Stimulated activated naive CD8-positive, alpha-beta T cell treated with anti-CD3 and anti-CD28 coated beads, Interleukin-15, Interleukin-2, amounts not matched to agents 100 U/mL and 50 U/mL, for 24 hours (primary cell): ENCODE measurements at places on chromosomes 1 and 21.

DNA sequence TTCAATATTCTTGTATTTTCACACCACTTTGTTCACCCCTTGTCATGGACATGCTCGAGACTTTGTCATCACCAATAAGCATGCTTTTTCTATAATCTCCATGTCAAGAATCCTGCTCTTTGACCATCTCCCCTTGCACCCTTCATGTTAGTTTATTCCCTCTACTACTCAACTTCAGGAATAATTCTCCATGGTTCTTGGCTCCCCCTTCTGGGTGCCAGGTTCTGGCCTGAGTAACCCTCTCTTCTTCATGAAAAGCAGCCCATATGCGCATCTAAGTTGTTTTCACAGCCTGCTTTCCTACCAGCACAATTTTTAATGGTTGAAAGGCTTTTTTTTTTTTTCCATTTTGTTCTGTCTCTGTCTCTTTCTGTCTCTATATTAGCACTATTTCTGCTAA is 160.7 kb downstream of the LEPR start:
- DNase-seq: no peak

DNA sequence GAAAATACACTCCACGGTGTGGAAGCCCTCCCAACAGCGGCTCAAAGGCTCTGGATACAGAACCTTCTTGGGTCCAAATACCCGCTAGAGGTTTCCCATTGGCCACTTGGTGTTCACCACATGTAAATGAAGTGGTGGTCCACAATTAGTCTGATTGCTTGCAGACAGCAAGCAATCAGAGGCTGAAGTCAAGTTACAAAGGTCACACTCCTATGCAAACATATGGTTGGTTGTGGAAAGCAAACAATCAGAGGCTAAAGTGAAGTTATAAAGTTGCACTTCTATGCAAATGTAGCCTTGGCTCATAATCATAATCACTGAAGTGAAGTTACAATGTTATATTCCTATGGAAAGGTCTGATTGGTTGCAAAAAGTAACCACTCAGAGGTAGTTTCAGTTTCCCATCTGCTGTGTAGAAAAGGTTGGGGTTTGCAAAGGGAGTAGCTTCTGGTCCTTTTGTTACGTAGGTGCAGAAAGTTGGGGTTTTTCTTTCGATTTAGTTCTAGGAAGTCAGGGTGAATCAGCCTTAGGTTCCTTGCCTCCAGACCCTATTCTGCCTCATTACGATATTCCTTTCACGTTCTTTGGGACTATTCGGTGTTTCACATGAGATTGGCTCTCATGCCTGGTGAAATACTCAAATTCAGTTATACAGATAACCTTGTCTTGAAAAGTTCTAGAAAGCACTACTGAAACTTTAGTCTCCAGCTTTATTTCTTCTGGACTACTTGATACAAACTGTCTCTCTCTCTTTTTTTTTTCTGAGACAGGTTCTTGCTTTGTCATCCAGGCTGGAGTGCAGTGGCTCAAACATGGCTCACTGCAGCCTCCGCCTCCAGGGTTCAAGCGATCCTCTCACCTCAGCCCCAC is 36.7 kb upstream of the MTF2 start:
- no peak for DNase-seq

- no peak for DNase-seq
Observed at GRCh38 chr1:209634005-209634737, 18.1 kb downstream of the LAMB3 start.

DNA sequence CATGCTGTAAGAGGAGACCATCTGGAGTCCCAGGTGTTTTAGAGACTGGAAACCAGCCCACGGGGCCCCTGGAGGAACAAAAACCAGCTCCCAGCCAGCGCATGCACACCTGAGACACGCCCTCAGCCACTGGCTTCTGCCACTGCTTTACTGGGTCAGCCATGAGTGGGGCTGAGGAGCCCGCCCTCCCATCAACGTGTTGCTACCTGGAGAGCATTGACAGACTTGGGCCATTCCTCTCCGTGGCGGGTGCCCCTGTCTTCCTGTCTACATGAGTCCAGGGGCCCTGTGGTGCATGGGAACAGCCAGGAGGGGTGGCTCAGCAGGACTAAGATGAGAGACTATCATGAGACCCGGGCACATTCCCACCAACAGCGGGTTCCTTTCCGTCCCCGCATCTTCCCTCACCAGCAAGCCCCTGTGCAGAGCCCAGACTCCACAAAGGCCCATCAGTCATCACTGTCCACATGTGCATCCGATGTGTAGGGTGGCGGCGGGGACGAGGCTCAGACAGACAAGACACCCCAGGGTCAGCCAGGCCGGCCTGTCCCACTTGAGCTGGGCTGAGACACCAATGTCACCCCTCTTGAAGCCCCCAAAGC is 45.4 kb upstream of the POFUT2 start:
- DNase-seq: no peak

GRCh38 chr21:39332175-39332574 is 16.7 kb downstream of the HMGN1 start:
- no peak for DNase-seq

GRCh38 chr21:31185663-31186062 is 147.4 kb upstream of the KRTAP19-8 start:
- DNase-seq: no peak

DNA sequence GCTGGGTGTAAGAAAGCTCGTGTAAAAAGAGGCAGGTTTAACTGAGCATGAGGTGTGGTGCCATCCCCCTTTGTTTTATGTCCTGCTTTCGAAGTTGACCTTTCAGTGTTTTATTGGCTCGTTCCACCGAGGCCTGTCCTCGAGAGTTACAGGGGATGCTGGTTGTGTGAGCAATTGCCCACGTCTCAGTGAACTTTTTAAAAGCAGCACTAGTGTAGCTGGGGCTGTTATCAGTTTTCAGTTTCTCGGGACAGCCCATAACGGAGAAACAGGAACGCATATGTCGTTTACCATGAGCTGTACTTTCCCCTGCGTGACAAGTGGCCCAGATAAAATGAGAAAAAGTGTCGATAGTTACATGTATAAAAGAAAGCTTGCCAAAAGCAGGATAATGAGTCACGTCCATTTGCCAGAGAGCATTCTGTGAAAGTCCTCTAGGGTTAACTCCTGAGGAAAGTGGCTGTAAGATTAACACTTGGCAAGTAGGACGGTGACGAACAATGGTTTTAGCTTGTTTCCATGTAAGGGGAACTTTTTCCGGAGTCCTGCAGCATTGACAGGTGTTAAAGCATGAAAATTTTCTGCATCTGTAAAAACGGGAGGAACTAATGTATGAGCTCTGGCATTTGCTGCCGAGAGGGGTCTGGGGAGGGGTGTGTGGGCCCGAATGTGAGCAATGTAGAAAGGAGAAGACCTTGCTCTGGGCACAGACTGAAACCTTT is 7.8 kb upstream of the LRRC47 start:
- no peak for DNase-seq

- no peak for DNase-seq
Observed at GRCh38 chr1:110617589-110617988, 11.4 kb upstream of the KCNA2 start.

DNA sequence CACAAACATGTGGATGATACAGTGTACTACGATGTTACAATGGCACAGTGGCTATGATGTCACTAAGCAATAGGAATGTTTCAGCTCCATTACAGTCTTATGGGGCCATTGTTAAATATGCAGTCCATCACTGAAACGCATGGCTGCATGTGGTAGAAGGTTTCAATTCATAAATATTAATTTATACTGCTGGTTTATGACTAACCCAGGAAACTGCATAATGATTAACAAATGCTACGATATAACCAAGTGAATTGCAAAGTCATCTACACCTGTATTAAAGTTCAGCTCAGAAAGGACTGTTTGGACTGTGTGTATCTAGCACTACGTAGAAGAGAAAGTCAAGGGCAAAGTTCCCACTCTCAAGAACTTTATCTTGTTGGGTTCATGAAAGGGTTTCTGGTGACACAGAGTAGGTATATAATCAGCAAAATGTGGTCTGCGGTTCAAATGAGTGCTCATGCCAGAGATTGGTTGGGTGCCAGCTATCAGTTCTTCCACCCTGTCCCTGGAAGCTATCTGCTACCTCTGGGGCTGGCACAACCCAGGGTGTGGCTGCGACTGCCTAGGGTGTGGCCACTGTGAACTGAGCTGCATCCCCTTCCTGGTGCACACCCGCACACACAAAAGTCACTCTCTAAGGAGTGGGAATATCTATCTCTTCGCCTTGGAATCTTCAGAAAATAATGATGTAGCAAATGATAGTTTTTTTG is 14.8 kb downstream of the MGST3 start:
- no peak for DNase-seq

GRCh38 chr1:67559222-67559700 is 125.7 kb upstream of the GADD45A start:
- DNase-seq: no peak

DNA sequence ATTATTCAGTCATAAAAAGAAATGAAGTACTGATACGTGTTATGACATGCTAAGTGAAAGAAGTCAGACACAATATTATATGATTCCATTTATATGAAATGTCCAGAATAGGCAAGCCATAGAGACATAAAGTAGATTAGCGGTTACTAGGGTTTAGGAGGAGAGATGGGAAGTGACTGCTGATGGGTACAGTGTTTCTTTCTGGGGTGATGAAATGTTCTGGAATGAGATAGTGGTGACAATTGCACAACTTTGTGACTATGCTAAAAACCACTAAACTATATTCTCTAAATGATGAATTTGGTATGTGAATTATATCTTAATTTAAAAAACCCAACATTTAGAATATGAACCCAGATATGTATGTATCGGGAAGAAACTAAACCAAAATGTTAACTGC is 27.6 kb downstream of the IPP start:
- no peak for DNase-seq

- no peak for DNase-seq
Observed at GRCh38 chr1:90544356-90544755, 172.7 kb downstream of the BARHL2 start.

DNA sequence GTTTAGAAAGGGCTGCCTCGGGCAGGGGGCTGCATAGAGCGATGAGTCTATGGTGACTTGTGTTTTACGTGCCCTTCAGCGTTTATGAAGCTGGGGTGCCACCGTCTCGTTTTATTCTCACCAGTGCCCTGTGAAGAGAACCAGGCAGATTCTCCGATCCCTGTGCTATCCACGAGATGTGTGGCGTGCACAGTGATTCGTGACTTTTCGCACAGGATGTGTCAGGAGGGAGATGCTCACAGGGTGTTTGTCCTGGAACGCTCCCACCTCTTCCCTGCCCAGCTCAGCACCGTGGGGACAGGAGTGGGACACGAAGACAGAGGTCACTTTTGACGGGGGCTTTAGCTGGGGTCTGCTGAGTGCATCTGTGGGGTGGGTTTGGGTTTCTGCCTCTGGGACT is 54.9 kb upstream of the AJAP1 start:
- DNase-seq: no peak

DNA sequence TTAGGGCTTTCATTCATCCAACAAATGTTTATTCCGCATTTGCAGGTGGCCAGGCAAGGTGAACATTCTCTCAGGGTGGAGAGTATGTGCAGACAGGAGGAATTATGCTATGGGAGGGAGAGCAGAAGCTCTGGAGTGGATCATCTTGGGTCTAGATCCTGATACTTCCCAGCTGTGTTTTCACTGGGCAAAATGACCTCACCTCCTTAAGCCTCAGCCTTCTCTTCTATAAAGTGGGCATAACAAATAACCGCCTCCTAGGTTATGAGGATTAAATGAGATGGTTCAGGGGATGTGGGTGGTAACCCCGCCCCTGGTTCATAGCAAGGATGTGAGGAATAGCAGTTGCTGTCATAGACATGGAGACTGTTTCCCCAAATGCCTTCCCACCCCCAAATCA is 1.7 kb upstream of the TMEM51 start:
- DNase-seq: no peak
